ENCODE measurements at places on chromosomes 12 and 14.

GRCh38 chr14:32022938-32023466 lies 54.1 kb upstream of the ARHGAP5 start:
- no peak for DNase-seq

GRCh38 chr12:67721248-67721647 lies 72.7 kb downstream of the DYRK2 start:
- DNase-seq, result no peak

DNA sequence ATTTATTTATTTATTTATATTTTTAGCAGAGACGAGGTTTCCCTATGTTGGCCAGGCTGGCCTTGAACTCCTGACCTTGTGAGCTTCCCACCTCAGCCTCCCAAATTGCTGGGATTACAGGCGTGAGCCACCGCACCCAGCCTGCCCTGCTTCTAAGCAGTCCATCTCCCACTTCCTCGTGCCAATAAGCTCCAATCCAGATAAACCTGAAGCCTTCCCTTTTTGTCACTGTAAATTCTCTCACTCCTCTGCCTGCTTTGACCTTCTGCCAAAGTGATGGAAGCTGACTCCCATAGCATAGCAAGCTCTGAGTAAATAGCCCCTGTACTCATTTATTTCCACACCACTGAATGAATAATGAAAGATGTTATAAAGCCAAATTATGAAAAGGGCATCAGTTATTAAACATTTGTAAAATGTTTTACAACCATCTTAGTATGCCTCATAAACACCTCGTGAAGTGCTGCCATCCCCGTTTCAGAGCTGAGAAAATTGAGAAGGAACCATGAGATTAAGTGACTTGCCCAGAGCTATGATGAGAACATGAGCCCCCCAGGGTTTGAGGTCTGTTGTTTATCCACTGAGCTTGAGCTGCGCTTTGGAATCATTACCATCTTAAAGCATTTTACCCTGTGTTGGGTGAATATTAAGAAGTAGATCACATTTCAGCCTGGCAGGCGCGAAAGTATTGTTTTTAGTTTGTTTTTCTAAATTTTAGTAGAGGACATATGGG lies 30.4 kb downstream of the MANSC1 start:
- DNase-seq, result no peak

GRCh38 chr14:34678306-34678705 lies 36.1 kb downstream of the CFL2 start:
- DNase-seq, result no peak

DNA sequence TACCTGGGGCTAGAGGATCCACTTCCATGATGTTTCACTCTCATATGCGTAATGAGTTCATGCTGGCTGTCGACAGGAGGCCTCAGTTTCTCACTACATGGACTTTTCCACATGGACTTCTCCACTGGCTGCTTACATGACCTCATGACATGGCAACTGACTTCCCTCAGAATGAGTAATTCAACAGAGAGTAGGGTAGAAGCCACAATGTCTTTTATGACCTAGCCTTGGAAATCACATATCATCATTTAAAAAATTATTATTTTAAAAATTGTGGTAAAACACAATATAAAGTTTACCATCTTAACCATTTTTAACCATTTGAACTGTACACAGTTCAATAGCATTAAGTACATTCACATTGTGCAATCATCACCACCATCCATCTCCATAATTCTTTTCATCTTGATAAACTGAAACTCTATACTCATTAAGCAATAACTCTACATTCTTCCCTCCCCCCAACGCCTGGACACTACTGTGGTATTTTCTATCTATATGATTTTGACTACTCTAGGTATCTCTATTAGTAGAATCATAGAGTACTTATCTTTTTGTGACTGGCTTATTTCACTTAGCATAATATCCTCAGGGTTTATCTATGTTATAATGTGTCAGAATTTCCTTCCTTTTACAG lies 144.5 kb downstream of the TGFB3 start:
- DNase-seq, result no peak

DNA sequence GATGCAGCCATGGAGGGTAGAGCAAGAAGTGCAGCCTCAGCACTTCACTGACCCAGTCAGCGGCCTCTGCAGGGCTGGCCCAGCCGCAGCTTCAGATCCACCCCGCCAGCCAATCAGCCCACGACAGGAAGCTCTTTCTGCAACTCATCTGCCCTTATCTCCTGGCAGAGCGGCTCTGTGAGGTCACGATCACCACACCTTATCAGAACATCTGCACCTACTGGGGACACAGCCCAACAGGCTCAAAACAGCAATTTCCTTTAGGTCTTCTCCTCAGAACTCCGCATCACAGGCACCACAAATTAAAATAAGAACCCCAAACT lies 287.3 kb downstream of the BCL11B start:
- DNase-seq, result no peak

- DNase-seq, result no peak
Observed at GRCh38 chr12:105351523-105351922, 21.0 kb downstream of the C12orf75 start.

GRCh38 chr12:11209113-11209512 lies 22.4 kb upstream of the TAS2R42 start:
- no peak for DNase-seq

GRCh38 chr14:43795600-43796228 lies 711.4 kb downstream of the FSCB start:
- DNase-seq, result no peak

DNA sequence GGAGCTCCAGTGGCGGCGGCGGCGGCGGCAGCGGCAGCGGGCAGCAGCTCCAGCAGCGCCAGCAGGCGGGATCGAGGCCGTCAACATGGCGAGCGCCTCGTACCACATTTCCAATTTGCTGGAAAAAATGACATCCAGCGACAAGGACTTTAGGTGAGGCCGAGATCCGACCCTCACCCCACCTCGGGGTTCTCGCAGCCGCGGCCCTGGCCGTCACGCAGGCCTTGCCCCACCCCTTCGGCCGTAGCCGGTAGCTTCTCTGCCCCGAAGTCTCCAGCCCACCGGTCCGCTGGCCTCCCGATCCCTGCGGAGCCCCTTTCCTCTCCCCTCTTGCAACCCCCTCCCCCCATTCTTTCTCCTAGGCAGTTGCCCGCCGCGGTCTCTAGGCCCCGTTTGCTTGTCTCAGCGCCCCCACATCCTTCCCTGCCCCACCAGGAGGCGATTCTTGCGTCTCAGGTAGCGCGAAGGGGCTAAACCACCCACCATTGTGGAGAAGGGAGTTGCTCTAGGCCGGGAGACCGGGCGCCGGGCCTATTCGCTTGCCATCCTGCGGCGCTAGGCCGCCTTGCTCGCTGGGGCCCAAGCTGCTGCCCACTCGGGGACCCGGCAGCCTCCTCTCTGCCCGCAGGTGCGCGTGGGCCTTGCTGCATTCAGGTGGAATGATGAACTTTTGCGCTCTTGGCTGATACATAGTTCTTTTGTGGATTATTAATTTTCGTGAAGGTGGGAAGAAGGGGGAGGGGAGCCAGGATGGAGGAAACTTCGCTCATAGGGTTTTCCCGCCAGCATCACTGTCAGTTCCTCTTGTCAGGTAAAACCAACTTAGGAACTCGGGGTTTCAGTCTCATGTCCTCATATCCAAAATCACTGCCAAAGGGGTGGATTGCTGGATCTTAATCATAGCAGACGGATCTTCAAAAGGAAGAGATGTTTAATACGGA lies 745 bp downstream of the CAND1 start:
- no peak for DNase-seq

- DNase-seq, result no peak
Observed at GRCh38 chr12:123223241-123223668, 9.7 kb downstream of the MPHOSPH9 start.

GRCh38 chr14:102333795-102334705 lies 14.5 kb downstream of the ZNF839 start:
- DNase-seq, result no peak

DNA sequence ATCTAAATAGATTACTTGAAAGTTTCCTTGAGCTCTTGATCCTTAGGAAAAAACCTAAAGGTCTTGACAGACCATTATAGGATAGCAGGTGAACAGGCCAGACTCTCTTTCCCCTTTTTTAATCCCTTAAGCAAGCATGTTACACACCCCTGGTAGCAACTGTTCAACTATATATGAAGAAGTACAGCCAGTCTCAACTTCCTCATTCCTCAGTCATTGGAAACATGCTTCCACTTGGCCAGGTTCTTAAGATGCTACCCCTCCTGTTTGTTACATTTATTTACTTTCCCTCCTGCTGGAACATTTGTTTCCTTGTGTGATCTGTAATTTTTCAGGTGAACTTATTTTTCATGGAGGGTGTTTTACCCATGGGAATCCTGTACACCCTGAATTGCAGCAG lies 124.1 kb downstream of the ARMH4 start:
- DNase-seq, result no peak

DNA sequence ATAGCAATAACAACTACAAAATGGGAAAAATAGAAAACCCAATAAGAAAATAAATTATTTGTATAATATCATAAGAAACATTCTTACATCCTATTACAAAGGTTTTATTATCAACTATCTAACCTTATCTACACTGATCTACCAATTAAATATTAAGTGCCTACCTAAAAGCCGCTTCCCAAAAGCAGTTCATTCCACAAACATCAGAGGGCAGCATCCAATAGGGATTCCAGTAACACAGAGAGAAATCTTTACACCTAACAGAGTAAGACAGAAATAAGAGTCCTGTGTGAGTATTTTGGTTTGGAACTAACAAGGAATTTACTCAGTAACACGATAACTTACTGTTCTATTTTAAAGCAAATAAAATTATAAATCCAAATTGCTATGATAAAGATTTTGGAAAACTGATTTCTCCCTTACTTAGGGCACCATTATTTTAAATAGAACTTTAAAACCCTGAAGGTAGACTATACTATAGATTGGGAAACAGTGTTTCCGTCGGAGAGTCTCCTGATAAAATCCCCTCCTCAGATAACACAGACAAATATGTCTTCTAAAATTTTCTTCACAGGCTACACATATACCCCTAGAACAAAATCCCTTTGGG lies 15.0 kb downstream of the GXYLT1 start:
- no peak for DNase-seq

GRCh38 chr14:57753821-57754220 lies 112.1 kb downstream of the SLC35F4 start:
- DNase-seq, result no peak

- DNase-seq, result no peak
Observed at GRCh38 chr12:57985685-57986084, 44.3 kb downstream of the ATP23 start.

DNA sequence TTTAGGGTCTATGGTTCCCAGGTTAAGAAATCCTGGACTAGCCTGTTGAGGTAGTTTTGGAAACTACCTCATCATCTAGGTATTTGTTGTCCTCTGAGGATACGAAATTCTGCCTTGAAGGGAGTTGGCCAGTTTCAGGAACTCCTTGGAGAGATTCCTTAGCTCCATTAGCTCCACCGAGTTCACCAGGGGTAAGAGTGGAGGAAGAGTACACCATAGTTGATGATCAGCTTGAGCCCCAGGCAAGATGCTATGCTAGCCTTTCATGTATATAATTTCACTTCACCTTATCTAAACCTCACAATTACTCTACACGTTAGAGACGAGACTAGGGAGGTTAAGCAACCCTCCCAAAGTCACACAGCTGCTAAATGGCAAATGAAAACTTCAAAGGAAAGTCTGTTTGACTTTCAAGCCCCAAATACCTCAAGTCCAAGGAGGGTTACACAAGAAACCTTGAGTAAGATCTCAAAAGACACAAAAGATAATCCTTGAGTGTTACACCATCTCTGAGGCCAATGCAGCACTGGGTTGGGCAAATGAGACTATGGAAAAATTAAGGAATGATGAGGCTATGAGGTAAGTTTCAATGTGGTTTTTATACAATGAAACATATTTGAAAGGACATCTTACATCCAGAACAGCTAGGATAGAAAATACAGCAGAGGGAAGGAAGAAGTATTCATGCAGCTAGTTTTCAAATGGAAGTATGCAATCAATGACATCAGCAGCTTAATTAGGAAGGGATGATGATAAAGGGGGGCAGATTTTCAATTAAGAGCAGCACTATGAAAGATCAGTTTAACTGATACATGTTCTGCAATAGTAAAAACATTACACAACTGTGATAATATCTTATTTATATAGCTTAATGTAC lies 97.2 kb upstream of the KRAS start:
- DNase-seq, result no peak

DNA sequence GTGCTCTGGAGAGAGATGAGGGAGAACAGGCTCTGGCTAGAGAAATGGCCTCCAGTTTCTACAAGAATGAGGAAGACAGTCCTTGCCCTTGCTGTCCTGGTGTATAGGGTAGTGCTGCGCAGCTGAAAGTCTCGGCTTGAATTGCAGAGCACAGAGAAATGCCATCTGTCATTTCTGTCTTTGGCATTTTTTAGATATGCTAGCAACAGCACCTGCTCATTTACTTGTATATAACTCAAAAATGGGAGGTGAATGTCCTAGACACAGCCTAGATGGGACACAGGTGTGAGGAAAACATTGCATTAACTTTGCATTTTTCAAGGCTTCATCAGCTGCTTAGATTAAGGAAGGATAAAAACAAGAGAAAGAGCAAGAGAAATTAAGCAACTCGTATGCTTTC lies 35.8 kb downstream of the GPR19 start:
- DNase-seq, result no peak

DNA sequence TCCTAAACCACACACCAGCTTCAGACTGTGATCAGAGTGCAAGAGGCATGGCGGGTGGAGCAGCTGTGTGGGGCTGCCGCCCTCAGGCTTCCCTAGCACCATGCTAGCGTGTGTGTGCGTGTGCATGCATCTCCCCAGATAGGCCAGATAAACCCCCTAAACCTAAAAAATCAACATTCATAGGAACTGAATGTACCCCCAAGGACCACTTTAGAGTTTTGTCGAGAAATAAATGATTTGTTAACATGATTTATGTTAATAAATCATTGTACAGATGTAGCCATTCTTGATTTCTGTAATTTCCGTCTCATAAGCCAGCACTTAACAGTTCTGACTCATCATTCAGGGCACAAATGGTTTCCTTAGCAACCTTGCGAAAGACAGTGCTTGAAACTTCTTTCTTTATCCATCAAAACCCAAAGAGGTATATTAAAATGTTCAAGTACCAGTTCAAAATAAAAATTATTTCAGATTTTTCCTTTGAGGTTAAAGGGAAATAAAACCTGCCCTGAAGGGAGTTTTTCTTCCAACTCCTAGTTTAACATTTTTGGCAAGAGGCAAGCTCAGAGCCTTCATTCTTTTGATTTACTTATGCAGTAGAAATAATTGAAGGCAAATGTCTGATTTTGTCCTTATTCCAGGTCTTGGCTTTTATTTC lies 206.2 kb upstream of the RGS6 start:
- DNase-seq, result no peak

GRCh38 chr12:118455327-118455726 lies 79.0 kb downstream of the SUDS3 start:
- DNase-seq, result no peak

DNA sequence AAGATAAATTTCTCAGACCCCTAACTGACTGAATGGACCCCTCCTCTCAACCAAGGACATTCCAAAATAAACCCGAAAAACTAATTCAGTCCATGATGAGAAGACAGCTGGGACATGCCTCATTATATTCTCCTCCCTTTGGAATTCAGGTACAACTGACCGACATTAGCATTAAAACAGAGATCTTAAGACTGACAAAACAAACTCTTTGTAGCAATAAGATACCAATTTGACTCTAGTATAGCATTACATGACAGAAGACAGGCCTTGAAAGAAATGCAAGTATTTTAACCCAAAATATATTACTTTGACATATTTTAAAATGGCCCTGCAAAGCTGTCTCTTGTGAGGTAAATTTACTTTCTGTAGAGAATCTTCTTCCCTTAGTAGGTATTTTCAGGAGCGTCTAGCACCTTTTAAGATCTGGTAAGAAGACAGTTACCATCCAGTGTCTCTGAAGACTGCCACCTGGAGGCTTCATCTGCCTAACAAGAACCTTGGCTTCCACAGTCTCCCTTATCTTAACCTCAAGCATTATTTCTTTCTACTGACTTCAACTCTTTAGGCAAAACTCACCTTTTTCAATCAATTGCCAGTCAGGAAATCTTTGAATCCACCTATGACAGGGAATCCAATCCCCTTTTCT lies 957.5 kb downstream of the SLC6A15 start:
- no peak for DNase-seq

Measured in cerebellar nuclear complex (tissue), 1 donor.